ENCODE measurements at places on chromosomes 7 and 10.
A peak's percentile ranks its signal among the peaks of the same experiment; 100 is the strongest.

DNA sequence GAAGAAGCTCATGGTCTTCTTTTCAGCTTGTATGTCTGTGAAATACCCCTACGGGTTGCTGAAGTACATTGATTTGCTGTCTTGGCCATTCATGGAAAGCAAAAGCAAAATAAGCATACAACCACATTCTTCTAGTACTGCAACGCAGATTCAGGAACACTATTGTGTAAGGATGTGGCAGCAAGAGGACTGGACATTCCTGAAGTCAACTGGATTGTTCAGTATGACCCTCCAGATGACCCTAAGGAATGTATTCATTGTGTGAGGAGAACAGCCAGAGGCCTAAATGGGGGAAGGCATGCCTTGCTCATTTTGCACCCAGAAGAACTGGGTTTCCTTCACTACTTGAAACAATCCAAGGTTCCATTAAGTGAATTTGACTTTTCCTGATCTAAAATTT lies 133.4 kb upstream of the ANKRD1 start:
- no peak for DNase-seq

GRCh38 chr7:93298206-93298605 lies 66.0 kb downstream of the VPS50 start:
- no peak for DNase-seq

GRCh38 chr7:24756545-24757352 lies 515 bp downstream of the GSDME start:
- DNase-seq = peak; percentile 77

DNA sequence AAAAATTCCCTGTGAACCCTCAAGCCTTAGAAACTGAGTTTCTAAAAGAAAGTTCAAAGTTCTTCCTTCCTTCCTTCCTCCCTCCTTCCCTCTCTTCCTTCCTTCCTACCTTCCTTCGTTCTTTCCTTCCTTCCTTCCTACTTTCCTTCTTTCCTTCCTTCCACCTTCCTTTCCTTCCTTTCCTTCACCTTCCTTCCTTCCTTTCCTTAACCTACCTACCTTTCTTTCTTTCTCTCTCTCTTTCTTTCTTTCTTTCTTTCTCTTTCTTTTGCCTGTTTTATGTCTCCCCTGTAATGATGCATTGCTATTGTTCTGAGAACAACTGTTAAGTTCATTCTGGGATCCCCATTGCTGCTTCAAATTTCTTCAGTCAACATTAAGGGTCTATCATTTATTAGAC lies 551.1 kb downstream of the TFEC start:
- no peak for DNase-seq

DNA sequence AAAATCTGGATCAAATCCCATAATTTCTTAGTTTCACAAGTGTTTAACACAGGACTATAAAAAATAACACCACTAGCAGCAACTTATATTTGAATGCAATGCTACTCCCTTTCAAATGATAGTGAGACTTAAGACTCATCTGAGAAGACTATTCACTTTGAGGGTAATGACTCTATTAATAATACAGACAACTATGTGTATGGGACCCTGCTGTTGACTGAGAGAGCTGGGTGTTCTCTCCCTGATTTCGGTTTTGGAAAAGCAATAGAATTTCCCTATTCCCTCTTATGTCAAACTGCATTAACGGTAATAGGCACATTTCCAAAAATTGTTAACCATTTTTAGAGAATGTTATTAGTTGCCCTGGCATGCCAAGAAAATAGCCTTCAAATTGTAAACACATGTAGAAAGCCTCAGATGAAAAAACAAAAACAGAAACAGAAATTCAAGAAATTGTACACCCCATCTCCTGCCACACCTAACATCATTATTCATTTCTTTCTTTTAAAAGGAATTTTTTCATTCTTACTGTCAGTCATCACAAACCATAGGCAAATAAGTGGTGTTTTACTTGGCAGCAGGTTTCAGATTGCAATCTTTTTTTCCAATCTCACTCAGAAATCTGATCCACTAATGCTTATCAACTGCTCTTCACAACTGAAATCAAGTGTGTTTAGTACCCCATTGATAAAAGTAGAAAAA lies 153.7 kb downstream of the TFPI2 start:
- DNase-seq = no peak
